Lower lobe of right lung (tissue), 2 donors: ENCODE measurements at places on chromosomes 2 and 18.

DNA sequence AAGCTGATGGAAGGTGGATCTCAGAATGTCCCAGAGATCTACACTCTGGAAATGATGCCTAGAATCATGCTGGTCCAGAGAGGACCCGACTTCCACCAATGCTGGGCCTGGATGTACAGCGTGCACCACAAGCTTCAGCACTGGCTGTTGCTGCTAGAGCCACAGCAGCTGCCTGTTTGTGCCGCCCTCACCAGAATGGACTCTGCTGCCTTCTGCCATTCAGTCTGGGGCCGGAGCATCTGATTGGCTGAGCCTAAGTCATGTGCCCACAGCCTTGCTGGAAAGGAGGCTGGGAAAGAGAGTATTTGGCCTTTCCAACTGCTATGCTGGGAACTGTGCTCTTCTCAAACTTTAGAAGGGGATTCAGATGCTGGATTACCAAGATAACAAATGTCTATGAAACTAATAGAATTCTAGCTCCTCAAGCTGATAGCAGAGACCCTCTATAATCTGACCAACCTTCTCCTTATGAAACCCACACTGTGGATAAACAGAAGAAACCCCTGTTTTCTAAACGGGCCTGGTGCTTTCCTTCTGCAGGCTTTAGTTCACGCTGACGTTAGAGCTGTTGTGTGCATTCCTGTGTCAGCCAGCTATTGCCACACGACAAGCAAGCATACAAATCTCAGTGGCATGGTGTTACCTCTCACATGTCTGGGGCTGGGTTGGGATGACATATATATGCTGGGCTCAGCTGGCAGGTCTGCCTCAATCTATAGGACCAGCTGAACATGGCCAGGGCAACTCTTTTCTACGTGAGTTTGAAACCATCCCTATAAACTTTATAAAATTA is 4.1 kb upstream of the LOXHD1 start:
- H3K27ac ChIP-seq, result no peak overlapping the region
- no peak for DNase-seq
- no peaks in the 10 kb centered on the region for H3K36me3 ChIP-seq
- no peak overlapping the region for H3K4me3 ChIP-seq

GRCh38 chr2:19955544-19956422 is 34.1 kb downstream of the WDR35 start:
- peak; percentile 55 for DNase-seq
- no peaks in the 10 kb centered on the region for H3K4me1 ChIP-seq

DNA sequence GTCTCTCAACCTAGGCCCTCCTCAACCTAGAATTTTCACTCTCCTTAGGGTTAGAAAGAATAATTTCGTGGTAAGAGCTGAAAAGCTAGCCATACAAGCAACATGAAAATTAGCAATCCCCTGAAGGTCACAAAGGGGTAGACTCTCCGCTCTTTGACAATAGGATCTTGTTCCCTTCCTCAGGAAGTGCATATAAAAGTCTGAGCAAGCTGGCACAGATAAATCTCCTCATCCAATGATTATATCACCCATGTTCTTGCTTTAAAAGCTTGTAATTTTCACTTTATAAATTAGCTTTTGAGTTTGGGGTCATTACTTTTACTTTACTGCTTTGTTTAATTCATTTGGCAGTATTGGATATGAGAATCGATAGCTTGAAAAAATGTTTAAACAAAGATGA is 852.3 kb upstream of the CRIM1 start:
- H3K4me1 ChIP-seq, result no peaks in the 10 kb centered on the region
- H3K27me3 ChIP-seq, result no peaks in the 10 kb centered on the region
- H3K36me3 ChIP-seq, result no peaks in the 10 kb centered on the region
- DNase-seq, result no peak

GRCh38 chr2:168458139-168458538 is 2.1 kb downstream of the CERS6 start:
- H3K27ac ChIP-seq, result no peak overlapping the region
- no peak for DNase-seq
- H3K4me3 ChIP-seq, result peak overlapping the region; percentile 85
- peaks cover 6% of the 10 kb centered on the region for H3K4me1 ChIP-seq

GRCh38 chr2:16962505-16962904 is 296.9 kb upstream of the CYRIA start:
- no peak overlapping the region for H3K27ac ChIP-seq
- H3K4me3 ChIP-seq, result no peak overlapping the region
- H3K27me3 ChIP-seq, result no peaks in the 10 kb centered on the region
- no peaks in the 10 kb centered on the region for H3K36me3 ChIP-seq

GRCh38 chr2:61658841-61659780 is 121.0 kb upstream of the XPO1 start:
- no peak overlapping the region for H3K4me3 ChIP-seq
- H3K27me3 ChIP-seq, result no peaks in the 10 kb centered on the region
- no peaks in the 10 kb centered on the region for H3K4me1 ChIP-seq
- H3K36me3 ChIP-seq, result no peaks in the 10 kb centered on the region
- DNase-seq, result no peak

DNA sequence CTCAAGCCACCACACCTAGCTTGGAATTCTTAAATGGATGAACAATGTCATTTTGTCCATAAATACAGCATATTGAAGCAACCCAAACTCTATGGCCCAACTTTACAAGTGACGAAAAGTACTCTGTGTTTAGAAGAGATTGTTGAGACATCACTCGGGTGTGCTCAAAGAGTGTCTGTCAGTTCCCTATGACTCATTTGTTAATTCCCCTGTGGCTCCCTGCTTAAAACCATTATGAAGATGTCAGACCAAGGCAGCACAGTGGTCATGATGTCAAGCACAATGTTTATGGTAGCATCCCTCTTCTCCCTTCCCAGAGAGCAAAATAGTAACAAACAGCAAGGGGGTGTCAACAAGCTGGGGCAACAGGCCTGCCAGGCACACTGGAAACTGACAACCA is 3.0 kb downstream of the LYG1 start:
- H3K4me1 ChIP-seq, result no peaks in the 10 kb centered on the region
- H3K36me3 ChIP-seq, result peaks cover 10% of the 10 kb centered on the region
- H3K27ac ChIP-seq, result no peak overlapping the region
- H3K27me3 ChIP-seq, result no peaks in the 10 kb centered on the region

DNA sequence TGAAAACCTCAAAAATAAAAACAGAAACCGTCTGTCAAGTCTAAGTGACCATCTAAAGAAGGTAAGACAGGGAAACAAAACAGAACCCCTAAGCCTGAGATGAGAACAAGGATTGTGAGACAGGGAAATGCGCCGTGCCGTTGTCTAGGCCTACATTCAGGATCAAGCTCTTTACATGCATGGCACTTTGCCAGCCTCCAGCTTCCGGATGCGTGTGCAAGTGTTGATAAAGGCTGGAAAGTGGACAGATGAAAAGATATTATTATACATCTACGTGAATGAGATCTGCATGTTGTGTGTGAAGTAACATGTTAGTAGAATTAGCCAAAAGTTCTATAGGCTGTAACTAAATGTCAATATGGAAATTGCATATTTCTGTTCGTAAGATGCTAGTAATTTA is 28.6 kb upstream of the TMEM87B start:
- no peak overlapping the region for H3K27ac ChIP-seq
- H3K36me3 ChIP-seq, result peaks cover 27% of the 10 kb centered on the region
- no peaks in the 10 kb centered on the region for H3K27me3 ChIP-seq
- no peak overlapping the region for H3K4me3 ChIP-seq
- DNase-seq, result no peak

GRCh38 chr2:161983866-161984265 is 90.1 kb downstream of the DPP4 start:
- no peaks in the 10 kb centered on the region for H3K4me1 ChIP-seq
- no peak overlapping the region for H3K27ac ChIP-seq
- H3K36me3 ChIP-seq, result no peaks in the 10 kb centered on the region
- no peak overlapping the region for H3K4me3 ChIP-seq

DNA sequence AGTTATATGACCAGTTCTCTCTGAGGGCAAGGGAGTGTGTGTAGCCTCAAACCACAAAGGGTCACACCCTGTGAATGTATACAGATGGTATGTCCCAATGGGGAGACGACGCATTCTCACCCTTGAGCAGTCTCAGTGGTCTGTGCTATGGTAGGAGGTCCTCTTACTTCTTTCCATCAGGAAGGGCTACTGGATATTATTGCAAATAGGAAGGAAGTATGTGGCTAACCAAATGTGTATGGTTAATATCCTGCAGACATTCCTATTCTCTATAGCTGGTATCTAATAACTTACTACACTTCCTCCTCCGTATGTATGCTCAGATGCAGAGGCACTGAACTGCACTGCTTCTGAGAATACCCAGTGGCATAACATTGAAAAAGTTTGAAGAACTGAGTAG is 306.7 kb upstream of the CCDC68 start:
- peaks cover 15% of the 10 kb centered on the region for H3K36me3 ChIP-seq
- H3K27me3 ChIP-seq, result no peaks in the 10 kb centered on the region
- H3K27ac ChIP-seq, result no peak overlapping the region

DNA sequence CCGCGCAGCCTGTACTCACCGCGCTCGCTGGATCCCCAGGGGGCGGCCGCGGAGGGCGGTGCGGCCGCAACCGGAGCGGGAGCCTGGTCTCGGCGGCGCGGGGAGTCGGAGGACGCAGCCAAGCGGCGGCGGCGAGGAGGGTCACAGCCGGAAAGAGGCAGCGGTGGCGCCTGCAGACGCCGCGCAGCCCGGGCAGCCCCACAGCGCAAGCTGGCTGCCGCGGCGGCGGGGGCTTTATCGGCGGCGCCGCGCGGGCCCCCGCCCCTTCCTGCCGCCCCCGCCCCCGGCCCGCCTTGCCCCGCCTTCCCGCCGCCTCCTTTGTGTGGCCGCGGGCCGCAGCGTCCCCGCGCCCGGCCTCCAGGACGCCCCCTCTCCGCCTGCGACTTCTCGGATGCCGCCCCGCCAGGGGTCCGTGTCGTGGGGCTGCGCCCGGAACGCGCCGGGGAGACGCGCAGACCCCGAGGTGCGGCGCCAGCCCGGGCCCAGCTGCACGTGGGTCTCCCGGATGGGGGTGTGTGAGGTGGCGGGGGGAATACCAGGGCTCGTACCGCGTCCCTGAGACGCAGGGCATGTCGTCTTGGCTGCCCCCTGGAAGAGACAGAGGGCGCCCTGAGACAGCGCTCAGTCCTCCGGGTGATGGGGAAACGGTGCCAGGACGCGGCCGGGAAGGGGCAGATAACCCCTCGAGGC is at the start of gene SERPINE2:
Gene SERPINE2, minus strand, starts transcription at position 207 of the 690 bp plus-strand sequence. CDS start 37,386 bp downstream, outside the sequence.
- H3K4me3 ChIP-seq, result peak within 1 kb of the TSS; percentile 59
- H3K27ac ChIP-seq, result no peak within 1 kb of the TSS
- peaks cover 57% of the 10 kb centered on the region for H3K27me3 ChIP-seq
- peaks cover 8% of the 10 kb centered on the region for H3K4me1 ChIP-seq
- no peak for DNase-seq

DNA sequence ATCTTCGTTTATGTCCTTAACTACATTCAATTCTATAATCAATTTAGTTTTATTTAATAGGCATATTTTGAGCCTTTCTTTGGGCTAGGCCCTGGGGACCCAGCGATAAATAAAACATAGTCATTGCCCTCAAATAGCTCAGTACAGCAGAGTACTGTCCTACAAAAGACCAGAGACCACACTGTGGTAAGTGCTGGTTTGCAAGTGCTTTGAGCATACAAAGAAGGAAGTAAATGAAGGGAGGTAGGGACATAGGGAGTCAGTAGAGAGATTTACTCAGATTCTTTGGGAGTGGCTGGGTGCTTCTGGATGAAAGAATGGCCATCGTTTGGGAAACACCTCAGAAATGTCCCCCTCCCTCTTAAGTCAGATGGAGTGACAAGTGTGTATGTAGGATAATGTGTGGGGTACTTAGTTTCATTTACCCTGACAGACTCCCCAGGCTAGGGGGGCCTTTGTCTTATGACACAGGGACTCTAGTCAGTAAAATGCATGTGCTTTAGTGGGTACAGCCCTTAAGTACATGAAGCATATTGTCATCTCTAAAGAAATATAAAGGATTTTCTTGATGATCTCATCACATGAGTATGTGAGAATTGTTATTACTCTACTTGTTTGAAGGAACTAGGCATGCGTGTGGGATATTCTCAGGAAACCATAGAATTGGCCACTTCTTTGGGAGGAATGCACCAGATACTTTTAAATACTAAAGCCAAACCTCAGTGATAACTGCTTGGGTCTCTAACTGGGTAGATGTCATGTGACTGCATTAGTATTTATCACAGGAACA is 35.1 kb downstream of the MAPRE2 start:
- DNase-seq, result no peak
- no peak overlapping the region for H3K4me3 ChIP-seq
- H3K27me3 ChIP-seq, result no peaks in the 10 kb centered on the region
- peaks cover 37% of the 10 kb centered on the region for H3K4me1 ChIP-seq

- no peaks in the 10 kb centered on the region for H3K36me3 ChIP-seq
- H3K27ac ChIP-seq, result no peak overlapping the region
- H3K27me3 ChIP-seq, result no peaks in the 10 kb centered on the region
- no peak overlapping the region for H3K4me3 ChIP-seq
Observed at GRCh38 chr18:11369556-11369955, 220.2 kb upstream of the PIEZO2 start.
